CD4-positive, alpha-beta T cell treated with Interleukin-12 subunit alpha and Interleukin-12 subunit beta, for 1 hour (primary cell): ENCODE measurements at places on chromosomes 5 and 9.

DNA sequence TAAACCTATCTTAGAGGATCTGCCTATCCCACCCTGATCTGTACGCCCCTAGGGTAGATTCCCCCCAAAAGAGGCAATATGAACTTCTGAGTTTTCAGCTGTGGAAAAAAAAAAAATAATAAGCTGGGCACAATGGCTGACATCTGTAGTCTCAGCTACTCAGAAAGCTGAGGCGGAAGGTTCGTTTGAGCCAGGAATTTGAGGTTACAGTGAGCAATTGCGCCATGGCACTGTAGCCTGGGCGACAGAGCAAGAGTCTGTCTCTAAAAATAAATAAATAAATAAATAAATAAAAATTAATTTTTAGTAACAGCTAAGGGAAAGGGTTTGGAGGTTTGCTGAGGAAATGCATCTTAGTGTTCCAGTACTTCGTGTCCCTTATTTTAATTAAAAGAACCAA is 21.1 kb upstream of the SLC28A3 start:
- no peak for DNase-seq

DNA sequence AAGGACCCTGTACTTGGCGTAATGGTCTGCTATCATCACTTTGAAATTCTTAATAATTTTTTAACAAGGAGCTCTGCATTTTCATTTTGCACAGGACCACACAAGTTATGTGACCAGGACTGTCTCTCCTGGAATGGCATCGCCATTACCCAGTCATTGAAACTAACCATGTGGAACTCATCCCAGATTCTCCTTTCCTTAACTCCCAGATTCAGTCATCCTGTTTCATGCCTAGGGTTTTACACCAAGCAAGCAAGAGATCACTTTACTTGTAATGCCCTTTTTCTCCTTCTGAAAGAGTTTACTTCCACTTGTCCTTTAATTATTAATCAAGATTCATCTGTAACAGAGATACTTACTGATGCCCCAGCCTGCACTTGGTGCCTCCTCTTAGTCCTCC is 12.0 kb downstream of the FRMD3 start:
- no peak for DNase-seq

DNA sequence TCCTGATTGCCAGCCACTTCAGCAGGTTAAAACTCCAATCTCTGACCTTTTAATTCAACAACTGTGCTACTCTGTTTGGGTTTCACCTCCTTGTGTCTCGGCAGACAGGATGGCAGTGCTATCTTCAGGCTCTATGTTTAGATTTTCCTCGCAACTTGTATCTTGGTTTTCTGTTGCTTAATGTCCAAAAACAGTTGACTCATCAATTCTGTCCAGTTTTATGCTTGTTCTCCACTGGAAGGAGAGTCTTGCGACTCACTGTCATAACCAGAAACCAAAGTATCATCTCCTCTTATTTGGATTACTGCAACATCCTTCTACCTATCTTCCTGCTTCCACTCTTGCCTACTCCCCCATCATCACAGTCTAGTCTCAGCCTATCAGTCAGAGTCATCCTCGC is 130.9 kb upstream of the ADAMTS16 start:
- no peak for DNase-seq

DNA sequence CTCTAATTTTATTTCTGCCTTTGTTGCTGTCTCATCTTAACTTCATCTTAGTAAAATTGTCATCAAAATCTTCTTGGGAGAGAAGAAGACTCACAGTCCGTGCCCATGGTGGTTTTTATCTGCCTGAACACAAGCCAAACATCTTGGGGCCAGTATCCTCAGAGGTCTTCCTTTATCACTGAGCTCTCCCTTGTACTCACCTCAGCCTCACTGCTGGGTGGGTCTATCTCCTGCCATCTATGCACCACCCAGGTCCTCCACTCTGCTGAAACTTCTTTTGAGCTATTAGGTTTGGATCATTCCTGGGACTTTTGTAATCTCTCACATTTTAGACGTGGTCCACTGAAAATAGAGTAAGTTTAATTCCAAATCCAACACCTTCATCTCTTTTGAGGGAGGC is 116.3 kb upstream of the EPB41L4A start:
- no peak for DNase-seq

GRCh38 chr5:149049371-149049781 is 13.5 kb downstream of the SH3TC2 start:
- no peak for DNase-seq

- DNase-seq, result no peak
Measured at GRCh38 chr5:107949688-107950341, 279.1 kb upstream of the EFNA5 start.

DNA sequence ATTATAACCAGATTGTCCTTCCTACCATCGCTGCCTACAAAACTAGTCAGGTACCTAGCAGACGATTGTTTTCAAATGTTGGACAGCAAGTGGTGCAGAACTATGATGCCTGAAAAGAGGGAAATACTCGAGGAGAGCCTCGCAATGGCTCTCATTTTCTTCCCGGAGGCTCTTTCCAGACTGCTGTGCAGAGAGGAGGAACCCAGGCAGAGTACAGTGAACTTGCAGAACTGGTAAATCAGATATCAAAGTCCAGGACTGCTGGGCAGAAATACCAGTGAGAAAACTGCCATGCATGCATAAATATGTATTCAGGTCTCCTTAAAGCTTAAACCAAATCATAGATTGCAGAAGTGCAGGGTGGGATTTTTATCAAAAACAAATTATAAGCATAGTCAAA is 26.4 kb upstream of the UGT3A1 start:
- DNase-seq, result no peak
